ENCODE measurements at places on chromosomes 11 and 22.
A peak's percentile ranks its signal among the peaks of the same experiment; 100 is the strongest.

DNA sequence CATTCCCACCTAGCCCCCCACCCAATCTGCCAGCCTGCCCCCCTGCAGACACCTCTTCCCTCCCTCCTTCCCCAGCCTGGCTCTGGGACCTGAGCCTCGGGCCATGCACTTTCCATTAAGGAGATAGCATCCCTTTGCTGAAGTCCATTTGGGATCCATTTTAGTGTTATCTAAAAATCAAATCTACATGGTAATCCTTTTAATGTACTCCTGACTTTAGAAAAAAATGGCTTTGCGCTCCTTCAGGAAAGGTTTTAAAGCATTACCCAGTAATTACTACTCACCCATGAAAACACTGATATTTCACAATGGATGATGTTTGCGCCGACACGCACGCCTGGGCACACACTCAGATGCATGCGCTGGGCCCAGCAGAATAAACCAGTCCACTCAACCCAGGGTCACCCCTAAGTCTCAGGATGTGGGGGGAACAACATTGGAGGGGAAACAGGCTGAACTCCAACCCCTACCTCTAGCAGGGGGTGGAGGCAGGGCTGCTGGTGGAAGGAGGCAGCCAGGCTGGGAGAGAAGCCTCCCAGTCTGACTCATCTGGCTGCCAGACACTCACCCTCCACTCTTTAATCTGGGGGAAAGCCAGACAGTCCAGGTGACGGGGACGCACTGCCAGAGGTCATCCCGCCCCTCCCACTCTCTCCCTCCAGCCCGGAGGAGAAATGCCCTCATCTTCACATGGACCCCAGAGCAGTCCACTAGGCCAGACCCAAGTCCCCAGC, 29.8 kb downstream of the LMO1 start:
- DNase-seq: no peak

DNA sequence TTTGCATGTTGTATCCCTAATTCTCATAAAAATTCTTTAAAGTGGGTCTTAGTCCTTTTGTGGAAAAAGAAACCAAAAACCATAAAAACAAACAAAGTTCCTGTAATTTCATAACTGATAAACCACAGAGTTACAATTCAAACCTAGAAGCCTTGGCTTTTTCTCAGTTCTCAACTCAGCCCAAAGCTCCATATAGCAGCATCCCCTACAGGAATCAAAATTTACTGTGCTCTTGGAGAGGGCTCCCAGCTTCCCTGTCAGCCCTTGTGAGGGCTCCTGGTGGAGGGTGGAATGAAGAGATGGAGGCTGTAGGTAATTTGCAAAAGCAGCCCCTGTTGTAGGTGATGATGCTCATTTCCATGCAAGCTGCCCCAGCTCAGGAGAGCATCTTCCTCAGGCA, 506.1 kb upstream of the KIRREL3 start:
- DNase-seq: no peak

GRCh38 chr11:129302386-129303101, 73.1 kb upstream of the BARX2 start:
- no peak for DNase-seq

DNA sequence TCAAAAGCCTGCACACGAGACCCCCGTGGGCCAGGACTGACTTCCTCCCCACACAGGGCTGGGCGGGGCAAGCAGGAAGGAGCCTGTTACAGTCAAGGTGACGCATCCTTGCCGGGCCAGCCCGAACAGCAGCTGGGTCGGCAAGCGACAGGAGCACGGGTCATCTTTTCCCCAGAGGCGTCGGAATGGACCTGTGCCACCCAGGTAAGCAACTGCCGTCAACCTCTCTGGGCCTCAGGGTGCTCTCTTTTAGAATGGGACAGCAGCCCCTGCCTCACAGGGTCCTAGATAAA, at the start of gene CYTH4:
Gene CYTH4, plus strand, starts transcription at position 124 of the 293 bp plus-strand sequence. Its CDS starts 62 bp downstream, at position 186.
- peak; percentile 82 for DNase-seq

- no peak for DNase-seq
Measured at GRCh38 chr22:34454598-34454997, 534.3 kb upstream of the LARGE1 start.

GRCh38 chr22:24981066-24981465, 28.6 kb downstream of the KIAA1671 start:
- no peak for DNase-seq

GRCh38 chr11:117221775-117222517, 9.9 kb downstream of the PCSK7 start:
- DNase-seq: no peak

DNA sequence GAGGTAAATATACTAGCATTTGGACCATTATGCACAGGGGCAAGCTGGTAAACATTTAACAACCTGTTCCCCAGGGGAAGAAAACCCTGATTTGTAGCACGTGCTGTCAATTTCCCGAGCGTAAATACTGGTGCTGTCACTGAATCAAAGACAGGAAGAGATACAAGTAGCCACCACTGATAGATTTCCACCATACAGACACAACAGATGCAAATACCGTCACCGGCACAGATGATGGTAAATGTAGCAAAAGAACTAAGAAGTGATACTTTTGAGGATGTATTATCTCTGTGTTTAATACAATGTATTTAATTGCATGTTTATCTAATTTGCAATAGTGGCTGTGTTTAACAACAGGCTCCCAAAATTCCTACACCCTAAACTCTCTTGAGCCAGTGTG, 39.6 kb downstream of the SHISAL1 start:
- no peak for DNase-seq

DNA sequence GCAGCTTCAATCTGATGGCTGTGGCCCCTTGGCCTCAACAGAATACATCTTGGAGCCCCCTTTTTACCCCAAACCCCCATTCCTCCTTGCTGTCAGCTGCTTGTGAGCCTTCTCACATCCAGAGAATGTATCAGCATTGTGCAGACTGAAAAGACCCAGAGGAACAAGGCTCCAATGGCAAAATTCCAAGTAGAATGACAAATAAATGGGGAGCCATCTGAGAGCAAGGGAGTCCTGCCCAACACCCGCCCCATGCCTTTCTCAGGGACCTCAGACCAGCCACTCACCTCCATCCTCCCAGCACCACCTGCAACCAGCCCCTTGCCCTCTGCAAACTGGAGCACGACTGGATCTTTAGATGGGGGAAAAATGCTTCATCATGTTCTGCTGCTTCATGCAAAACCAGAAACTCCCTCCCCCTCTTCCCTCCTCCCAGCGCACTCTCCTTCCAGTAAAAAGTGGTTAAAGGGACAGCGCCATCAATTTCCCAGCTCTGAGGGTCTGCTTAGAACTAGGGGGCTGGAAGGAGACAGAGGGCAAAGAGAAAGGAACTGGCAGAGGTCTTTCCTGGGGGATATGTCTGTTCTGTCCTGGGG, 2.2 kb upstream of the NEFH start:
- DNase-seq: no peak

- no peak for DNase-seq
Measured at GRCh38 chr11:119205080-119205479, 1.1 kb upstream of the CBL start.

DNA sequence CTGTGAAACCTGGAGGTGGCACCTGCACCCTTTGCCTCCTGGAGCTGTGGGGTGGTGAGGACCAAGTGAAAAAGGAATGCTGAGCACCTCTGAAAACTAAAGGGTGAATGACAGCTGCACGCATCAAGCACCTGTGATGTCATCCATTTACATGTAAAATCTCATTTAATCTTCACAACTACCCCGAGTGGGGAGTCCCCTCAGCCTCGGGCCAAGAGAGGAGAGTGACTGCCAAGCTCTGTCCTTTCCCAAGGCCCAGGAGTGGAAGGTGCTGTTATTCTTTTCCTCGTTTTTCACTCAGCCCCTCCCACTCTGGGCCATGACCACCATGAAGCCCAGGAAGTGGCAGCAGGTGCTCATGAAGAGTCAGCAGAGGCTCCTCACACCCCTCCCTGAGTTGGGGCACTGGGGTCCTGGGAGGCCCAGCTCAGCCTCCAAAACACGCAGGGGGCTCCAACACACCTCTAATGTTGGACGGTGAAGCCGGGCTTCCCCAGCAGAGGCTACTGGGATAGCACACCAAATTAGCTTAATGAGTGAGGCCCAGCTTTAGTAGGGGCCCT, 35.7 kb downstream of the NECTIN1 start:
- DNase-seq: no peak

DNA sequence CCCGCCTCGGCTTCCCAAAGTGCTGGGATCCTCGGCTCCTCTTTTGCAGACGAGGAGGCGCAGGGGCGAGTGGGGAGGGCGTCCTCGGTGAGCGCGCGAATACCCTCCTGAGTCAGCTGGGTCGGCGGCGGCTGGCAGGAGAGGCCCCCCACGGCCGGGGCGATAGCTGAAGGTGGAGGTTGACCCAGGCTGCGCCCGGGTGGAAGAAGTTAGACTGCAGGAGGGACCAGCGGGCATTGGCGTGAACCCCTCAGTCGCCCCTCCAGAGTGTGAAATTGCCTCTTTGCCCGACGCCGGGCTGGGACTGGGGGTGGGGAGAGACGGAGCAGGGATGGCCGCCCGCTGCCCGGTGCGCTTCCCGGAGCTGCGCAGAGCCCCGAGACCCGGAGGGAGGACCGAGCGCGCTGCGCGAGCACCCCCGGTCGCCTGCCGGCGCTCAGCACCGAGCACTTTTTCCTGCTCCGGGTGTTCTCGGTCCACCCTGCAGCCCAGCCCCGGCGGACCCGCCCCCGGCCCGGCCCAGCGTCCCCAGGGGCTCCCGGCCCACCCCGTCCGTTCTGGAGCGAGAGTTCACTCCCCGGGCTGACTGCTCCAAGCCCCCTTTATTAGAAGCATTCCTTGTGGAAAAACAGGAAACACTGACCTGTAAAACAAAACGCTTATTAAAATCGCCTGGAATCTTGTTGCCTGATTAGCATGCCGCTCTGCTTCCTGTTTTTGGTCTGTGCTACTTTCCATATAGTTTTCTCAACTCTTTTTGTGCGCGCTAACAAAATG, 13.7 kb upstream of the CPT1A start:
- no peak for DNase-seq

- no peak for DNase-seq
Measured at GRCh38 chr22:24526191-24526590, 28.7 kb downstream of the GUCD1 start.

- no peak for DNase-seq
Measured at GRCh38 chr11:36736103-36736502, 138.1 kb upstream of the RAG2 start.

DNA sequence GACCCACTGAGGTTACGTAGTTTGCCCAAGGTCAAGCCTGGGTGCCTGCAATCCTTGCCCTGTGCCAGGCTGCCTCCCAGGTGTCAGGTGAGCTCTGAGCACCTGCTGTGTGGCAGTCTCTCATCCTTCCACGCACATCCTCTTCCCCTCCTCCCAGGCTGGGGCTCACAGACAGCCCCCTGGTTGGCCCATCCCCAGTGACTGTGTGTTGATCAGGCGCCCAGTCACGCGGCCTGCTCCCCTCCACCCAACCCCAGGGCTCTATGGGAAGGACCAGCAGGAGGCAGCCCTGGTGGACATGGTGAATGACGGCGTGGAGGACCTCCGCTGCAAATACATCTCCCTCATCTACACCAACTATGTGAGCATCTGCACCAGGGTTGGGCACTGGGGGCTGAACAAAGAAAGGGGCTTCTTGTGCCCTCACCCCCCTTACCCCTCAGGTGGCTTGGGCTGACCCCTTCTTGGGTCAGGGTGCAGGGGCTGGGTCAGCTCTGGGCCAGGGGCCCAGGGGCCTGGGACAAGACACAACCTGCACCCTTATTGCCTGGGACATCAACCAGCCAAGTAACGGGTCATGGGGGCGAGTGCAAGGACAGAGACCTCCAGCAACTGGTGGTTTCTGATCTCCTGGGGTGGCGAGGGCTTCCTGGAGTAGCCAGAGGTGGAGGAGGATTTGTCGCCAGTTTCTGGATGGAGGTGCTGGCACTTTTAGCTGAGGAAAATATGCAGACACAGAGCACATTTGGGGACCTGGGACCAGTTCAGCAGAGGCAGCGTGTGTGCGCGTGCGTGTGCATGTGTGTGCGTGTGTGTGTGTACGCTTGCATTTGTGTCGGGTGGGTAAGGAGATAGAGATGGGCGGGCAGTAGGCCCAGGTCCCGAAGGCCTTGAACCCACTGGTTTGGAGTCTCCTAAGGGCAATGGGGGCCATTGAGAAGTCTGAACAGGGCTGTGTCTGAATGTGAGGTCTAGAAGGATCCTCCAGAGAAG, 1.6 kb downstream of the GSTP1 start:
- DNase-seq: no peak

DNA sequence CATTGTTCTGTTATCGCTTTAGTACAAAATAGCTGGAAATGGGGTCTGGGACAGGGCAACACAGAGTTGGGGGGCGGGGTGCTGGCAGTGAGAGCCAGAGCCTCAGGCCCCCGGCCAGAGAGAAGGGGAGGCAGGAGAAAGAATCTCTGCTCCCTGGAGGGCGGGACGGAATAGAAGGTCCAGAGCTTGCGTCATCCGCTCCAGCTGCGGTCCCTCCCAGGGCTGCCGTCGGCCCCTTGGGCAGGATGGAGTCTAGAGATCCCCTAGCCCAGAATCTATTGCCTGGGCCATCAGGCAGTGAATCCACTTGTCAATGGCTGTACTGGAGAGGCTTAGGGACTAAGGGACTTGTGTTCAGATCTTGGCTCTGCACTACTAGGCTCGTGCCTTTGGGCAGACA, 5.0 kb downstream of the TP53I11 start:
- DNase-seq: no peak

GRCh38 chr22:37739611-37740049, 42.8 kb downstream of the TRIOBP start:
- DNase-seq: no peak

DNA sequence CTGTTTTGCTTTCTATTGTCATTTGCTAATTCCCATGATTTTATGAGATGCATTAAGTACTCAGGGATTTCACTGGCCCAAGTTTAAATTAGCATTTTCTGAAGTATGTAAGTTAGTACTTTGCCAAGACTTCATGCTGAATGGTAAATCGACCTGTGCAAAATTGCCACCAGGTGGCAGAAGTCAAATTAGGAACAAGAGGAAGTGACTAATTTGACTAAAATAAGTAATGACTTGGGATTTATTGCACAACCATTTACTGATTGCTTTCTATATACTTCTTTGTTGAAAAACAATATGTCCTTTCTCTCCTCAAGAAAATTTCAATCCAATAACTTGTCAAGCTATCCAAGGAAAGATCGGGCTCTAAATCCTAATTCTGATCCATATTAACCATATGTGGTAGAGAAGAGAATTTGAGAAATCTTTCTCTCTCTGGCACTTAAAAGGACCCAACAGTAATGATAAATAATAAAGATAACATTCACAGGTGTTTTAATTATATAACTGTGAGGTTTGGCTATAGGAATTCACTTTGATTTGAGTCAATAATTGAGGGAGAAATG, 253.7 kb upstream of the CHORDC1 start:
- DNase-seq: peak; percentile 32

- no peak for DNase-seq
Measured at GRCh38 chr22:23657727-23658126, 25.6 kb upstream of the DRICH1 start.

DNA sequence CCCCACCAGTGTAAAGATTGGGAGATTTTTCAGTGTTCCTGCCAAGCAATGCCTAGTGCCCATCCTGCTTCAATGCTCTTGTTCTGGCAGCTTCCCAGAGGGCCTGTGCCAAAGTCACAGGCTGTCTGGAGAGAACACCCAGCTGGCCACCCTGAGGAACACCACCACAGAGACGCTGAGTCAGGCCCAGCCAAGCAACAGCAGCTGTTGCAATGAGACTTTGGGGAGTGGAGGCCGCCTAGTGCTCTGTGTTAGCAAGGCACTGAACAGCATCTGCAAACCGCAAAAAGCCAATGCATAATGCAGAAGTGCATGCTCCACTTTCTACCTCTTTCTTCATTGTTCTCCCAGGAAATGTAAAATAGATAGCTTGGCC, 168.1 kb downstream of the NXPE2 start:
- no peak for DNase-seq
